Activated T-helper 1 cell treated with Interleukin-2 at 50 U/mL for 16 hours (primary cell): ENCODE measurements at places on chromosomes 1 and 21.

GRCh38 chr1:14639291-14640050 lies 41.0 kb downstream of the KAZN start:
- no peak for DNase-seq

DNA sequence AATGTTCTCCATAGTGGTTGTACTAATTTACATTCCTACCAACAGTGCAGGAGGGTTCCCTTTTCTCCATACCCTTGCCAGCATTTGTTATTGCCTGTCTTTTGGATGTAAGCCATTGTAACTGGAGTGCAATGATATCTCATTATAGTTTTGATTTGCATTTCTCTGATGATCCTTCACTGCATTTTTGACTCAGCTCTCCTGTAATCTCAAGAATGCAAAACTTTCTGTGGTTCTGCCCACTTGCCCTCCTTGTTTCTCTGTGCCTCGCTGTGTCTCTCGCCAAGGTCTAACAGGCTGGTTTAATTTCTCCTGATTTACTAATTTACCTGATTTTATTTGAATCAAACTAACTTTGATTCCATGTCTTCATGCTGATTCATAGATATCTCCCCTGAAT lies 407.9 kb downstream of the ZP4 start:
- DNase-seq = no peak

GRCh38 chr1:175708787-175709186 lies 34.6 kb downstream of the TNR start:
- DNase-seq = no peak

DNA sequence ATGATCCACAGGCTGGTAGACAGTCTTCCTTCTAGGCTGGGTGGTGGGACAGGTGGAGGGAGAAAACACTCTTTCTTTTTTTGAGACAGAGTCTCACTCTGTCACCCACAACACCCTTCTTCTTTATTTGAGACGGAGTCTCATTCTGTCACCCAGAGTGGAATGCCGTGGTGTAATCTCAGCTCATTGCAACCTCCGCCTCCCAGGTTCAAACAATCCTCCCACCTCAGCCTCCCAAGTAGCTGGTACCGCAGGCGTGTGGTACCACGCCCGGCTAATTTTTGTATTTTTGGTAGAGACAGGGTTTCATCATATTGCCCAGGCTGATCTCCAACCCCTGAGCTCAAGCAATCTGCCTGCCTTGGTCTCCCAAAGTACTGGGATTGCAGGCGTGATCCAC lies 2.9 kb downstream of the GPR37L1 start:
- DNase-seq = no peak

DNA sequence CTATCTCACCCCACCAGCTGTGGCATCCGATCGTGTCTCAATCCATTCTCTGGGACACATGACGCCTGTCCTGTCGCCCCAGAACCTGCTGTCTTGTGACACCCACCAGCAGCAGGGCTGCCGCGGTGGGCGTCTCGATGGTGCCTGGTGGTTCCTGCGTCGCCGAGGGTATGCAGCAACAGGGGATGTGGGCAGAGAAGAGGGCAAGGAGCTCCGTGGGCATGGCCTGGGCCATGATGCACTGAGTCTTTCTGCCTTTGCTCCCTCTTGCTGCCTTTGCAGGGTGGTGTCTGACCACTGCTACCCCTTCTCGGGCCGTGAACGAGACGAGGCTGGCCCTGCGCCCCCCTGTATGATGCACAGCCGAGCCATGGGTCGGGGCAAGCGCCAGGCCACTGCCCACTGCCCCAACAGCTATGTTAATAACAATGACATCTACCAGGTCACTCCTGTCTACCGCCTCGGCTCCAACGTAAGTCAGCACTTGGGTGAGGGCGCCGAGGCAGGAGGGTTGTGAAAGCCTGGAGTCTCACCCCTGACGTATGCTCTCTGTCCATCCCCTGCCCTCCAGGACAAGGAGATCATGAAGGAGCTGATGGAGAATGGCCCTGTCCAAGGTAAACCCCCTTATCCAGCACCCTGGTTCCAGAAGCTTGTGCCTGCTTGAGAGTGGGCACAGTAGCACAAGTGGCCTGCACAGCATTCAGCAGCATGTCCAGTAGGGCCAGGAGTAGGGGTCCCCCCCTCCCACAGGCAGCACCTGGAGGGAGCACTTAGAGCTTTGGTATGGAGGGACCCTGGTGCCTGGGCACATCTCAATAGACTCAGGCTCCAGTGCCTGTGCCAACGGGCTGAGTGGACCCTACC lies 8.8 kb downstream of the TINAGL1 start:
- no peak for DNase-seq

GRCh38 chr1:53739109-53739681 lies at the start of gene GLIS1:
Gene GLIS1, minus strand, starts transcription at chr1:53739164. Its CDS starts 1,100 bp downstream, at chr1:53738064.
- peak; percentile 8 for DNase-seq

GRCh38 chr1:98733782-98734112 lies 72.2 kb downstream of the SNX7 start:
- no peak for DNase-seq

DNA sequence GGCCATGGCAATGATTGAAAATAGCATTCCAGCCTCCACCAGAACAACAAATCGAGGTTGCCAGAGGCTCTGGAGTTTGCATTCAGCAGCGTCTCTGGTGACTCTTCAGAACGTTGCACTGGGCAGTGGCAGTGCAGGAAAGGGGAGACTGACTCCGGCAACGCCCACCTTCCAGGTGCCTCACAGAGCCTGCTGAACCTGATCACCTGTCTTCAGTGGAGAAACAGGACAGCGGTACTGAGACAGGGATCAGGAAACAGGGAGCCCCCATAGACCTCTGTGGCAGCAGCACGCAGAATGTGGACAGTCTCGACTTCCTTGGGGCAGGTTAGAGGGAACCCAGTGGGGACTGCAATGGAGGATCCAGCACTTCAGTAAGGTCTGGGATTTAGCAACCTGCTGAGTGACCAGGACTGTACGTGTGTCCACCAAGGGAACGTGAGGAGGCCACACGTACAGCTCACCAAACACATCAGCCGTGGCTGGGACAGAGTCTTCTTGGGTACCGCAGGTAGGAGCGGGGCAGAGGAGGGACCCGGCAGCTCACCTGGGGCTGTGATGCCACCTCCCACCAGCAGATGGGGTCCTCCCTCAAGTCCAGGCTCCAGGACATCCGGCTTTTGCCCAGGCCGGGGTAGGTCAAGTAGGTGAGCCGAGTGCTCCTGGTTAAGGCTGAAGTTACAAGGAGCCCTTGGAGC lies 128.6 kb downstream of the PRDM2 start:
- no peak for DNase-seq

DNA sequence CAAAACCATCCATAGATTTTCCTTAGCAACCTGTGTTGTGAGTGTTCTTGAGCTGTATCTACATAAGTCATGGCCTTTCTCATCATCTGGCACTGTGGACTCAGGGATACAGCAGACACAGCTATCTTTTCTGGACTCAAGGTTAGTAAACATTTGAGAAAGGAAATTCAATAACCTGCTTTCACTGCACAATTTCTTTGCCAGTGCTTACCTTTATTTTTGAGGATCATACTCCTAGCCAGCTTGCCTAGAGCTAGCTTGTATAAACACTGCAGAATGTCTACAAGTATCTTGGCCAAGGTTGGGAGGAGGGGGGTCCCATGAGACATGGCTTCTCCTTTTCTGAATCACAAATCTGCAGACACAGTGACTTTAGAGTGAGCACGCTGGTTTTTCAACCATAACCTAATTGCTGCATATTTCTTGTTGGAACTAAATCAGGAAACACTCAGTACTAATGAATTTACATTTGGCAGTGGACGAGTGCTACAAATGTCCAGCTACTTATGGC lies 27.2 kb downstream of the ADAMTS5 start:
- no peak for DNase-seq

DNA sequence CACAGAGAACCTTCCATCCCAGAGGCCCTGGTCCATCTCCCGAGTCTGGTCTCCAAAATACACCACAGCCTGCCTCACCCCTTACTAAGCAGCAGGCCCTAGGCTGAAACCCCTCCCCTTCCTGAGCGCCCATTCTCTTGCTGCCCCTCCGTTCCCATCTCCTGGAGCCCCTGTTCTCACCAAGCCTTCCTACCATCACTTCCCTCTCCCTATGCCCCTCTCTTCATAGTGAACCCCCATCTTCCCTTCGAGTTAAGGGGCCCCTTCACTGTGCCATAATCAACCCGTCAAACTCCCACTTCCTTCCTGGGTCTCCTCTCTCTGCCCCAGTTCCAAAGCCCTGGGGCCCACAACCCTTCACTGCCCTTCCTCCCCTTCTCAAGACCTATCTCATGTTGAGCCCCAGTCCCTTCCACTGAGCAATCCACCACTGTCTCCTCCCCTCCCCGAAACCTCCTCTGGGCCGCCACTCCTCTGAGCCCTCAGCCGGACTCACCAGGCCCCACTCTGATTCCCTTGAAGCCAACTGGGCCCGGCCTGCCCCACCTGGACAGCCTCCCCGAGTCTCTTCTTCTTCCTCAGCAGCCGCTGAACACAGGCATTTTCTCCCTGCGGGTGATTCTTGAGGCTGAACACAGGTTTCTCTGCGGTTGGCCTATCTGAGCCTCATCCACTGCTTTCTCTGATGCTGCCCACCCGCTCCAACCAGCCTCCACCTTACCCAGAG lies 42.2 kb upstream of the WASF2 start:
- no peak for DNase-seq

DNA sequence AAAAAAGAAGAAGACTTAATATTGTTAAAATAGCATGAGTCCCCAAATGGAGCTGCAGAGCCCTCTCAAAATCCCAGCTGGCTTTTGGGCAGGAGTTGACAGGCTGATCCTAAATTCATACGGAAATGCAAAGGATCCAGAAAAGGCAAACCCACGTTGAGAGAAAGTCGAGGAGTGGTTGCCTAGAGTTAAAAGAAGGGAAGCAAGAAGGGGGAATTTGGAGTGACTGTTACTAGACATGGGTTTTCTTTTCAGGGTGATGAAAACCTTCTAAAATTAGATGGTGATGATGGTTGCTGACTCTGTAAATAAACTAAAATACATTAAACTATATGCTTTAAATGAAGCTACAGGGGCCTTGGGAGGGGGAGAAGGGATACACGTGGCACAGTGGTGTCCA lies 1.6 kb downstream of the DNMT3L start:
- DNase-seq = no peak

DNA sequence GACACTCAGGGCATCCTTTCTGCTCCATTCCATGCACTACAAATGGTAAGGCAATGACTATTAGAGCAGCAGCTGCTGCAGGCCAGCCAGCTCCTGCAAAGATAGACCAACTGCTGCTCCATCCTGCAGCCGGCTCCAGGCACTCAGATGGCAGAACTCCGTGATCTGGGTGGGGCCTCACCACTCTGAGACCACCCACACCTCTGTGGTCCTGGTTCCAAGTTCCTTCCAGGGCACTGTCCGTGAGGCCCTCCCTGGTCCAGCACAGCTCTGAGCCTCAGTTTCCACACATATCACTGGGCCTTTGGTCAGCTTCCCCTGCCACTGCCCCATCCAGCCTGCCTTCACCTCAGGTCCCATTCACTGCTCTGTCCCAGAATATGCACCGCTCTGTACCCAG lies 114.7 kb downstream of the DMRTB1 start:
- DNase-seq = no peak

GRCh38 chr1:117577191-117577885 lies 28.5 kb upstream of the TENT5C start:
- DNase-seq = no peak

DNA sequence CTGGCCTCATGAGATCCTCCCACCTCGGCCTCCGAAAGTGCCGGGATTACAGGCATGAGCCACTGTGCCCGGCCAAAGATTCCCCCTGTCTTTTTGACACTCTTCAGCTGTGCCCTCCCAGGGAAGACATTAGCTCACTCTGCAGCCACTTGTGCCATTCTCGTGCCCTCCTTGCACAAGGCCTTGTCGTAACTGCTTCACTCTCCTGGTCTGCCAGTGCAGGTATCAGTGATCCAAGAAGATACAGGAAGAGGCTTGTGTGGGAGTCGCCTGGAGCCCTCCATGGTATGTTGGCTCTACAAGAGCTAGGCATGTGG lies 22.0 kb upstream of the WDR26 start:
- DNase-seq = no peak

DNA sequence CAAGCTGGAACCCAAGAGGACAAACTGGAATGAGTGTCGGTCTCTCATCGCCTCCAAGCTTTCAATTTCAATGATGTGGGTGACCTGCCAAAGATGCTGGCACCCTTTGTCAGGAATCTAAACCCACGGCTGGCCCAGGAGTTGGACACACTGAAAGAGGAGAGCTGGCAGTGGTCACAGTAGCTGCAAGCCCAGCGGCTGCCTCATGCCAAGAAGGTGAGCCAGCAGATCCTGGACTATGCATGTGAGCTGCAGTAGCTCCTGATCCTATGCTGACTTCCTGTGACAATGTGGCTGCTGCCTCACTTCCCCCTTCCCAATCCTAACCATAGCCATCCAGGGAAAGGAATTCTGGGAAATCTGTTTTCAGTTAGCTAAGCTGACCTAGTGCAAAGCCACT lies 117.0 kb upstream of the VAV3 start:
- DNase-seq = no peak

- DNase-seq = no peak
Observed at GRCh38 chr1:6281511-6282402, 20.9 kb upstream of the GPR153 start.

DNA sequence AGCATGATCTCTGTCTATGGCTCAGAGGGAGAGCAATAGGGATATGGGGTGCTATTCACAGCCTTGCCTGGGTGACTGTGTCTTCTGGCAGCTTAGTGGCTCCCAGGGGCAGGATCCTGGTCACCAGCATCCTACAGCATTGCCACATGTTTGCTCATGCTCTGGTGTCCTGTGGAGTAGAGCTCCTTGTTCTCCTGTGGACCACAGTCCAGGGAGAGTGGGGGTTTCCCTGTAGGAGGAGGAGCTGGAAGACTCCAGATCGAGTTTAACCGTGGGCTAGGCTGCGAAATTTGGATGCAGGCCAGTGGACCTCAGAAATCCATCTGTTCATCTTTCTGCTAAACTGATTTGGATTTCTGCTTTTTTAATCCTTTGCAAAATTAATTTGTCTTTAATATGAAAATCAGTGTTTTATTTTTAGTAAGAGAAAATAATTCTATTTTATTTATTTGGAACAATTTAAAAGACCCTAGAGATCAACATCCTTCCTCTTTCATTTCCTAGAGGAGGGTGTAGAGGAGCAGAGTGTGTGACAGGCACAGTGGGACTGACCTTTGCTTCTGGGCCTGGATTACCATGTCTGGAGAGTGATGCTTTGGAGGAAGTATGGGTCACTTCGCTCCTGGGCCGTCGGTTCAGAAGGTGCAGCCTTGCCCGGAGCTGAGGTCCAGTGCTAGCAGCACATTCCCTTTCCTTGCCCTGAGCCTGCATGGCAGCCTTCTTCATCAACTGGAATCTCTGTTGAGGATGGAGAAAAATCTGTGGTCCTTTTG lies 17.4 kb downstream of the ADARB1 start:
- no peak for DNase-seq
